ENCODE measurements at places on chromosomes 13 and 19.
A peak's percentile ranks its signal among the peaks of the same experiment; 100 is the strongest.

DNA sequence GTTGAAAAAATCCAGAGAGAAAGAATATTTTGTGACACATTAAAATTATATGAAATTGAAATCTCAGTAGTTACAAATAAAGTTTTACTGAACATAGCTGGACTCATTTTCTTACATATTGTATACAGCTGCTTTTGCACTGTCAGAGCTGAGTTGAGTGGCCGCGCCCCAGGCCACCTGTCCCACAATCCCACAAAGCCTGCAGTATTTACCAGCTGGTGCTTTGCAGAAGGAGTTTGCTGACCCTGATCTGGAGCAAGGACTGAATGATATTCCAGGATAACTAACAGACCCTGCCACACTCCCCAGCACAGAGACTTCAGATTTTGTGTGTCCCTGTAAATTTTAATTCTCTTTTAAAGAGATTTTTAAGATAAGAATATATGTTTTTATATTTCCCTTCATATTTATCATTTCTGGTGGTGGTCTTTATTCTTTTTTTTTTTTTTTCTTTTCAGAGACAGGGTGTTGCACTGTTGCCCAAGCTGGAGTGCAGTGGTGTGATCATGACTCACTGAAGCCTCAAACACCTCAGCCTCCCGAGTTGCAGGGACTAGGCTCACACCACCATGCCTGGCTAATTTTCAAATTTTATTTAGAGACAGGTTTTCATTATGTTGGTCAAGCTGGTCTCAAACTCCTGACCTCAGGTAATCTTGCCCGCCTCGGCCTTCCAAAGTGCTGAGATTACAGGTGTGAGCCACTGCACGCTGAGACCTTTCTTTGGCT lies 48.5 kb downstream of the TDRD12 start:
- DNase-seq = no peak

DNA sequence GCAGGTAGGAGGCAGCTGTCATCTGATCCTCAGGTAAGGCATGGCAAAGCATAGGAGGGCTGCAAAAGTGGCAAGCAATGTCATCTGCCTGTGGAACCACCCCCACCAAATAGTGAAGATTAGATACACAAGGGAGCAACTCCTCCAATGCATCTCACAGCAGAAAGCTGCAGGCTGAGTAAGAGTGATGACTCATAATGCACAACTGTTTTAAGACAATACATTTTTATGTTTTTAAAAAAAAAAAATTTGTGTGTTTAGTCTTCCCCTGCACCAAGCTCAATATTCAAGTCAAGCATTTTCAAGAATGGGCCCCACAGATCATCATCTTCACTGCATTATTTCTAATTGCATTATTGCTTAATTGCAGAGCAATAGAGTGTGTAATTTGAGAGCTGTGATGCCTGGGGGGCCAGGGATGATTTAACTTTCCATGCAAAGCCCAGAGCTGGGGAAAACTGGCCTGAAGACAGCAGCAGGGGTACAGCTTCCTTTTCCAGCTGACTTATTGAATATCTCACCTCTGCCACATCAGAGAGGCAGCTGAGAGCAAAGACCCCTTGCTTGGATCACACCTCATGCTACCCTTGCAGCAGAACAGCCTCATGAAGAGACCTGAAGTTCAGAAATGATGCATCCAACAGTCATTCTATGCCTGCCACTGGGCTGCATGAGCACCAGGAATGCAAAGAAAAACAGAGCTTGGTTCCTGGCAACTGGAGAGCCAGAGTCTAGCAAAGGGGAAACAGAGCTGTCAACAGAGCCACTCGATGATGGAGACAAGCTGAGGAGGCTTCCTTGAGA lies 22.7 kb upstream of the POP4 start:
- peak; percentile 17 for DNase-seq

DNA sequence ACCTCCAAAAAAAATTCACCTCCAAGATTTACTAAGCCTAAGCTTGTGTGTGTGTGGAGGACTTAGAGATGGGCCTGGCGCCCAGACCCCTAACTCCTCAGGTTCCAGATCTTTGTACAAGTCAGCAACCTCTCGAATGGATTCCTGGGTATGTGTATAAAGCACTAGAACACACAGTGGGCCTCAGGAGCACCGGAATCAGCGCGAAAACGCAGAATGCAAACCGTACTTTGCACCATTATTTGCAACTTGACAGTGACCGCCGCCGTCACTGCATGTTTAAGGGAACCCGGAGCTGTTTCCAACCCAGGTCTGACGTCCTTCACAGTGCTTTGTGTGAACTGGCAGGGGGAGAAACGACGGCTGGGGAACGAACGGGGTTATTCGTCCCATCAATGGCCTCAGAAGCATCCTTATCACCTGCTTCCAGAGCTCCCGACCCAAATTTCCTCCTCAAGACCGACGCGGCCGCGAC lies 688 bp downstream of the ZNF606 start:
- DNase-seq = no peak

- DNase-seq = no peak
These were observed 1.3 kb downstream of the NAT14 start for GRCh38 chr19:55486043-55486970.

DNA sequence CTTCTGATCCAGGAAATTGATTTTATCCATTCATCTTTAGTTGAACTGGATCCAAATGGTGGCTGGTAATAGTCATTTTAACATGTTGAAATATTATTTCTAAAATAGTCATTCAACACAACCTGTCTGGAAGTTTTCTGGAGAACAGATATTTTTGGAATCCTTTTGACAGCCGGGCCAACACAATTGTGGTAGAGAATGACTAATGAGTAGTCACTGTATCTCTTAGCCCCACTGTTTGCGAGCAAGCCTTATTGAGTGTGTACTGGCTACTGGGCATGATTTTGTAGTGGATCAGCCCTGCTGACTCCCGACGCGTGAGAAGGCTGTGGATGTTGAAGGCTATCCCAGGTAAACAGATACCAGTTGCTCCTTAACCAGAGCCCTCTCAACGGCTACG lies 383.4 kb downstream of the ZNF536 start:
- DNase-seq = no peak

GRCh38 chr19:49676136-49676783 lies 811 bp upstream of the PRMT1 start:
- DNase-seq = no peak

DNA sequence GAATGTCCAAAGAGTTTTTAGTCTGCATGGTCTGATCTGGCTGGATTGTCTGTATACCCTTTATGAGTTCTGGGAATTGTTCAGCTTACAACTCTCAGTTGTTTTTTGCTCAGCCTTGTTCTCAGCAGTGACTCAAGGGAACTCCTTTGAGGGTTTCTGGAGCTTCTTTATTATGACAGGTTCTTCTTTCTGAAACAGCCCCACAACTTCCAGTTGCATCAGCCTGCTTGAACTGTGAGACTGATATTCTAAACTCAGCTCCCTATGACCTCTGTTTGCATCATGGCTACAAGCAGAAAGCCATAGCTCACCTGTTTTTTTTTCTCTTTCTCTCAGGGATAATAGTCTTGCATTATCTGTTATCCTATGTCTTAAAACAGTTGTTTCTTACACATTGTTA lies 85.0 kb downstream of the TDRD3 start:
- peak; percentile 5 for DNase-seq

GRCh38 chr13:51715613-51716012 lies 88.3 kb downstream of the DHRS12 start:
- no peak for DNase-seq

DNA sequence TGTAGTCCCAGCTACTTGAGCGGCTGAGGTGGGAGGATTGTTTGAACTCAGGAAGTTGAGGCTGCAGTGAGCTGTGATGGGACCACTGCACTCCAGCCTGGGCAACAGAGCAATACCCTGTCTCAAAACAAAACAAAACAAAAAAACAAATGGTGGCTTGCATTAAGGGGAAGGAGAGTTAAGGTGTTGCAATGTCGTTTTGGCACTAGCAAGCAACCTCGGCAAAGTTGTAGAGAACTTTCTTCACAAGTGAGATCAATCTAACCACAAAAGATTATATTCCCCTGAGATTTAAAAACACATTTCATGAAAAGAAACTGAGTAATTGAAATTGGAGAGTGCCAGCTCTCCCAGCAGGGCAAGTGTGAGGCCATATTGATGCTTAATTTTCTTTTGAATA lies 153.7 kb downstream of the KLF5 start:
- no peak for DNase-seq

GRCh38 chr13:84431646-84432045 lies 549.4 kb upstream of the SLITRK1 start:
- peak; percentile 24 for DNase-seq

DNA sequence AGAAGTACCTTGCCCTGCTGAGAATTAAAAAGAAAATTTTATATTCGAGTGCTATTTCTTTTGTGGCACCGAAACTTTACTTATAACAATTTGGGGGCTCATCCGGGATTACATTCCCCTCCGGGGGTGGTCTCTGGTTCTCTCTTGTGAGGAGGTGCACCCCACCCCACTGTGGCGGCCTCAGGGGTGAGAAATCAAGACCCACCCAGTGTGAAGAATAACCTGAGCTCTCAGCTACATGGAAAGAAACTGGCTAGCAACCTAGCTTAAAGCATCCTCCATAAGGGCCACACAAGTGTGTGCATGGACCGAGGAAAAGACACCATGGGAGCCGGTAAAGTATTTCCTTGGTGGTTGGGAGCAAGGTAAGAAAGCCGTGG lies 50.9 kb upstream of the ANKRD10 start:
- DNase-seq = no peak

GRCh38 chr13:51704399-51705313 lies 99.3 kb downstream of the DHRS12 start:
- no peak for DNase-seq

GRCh38 chr13:89930861-89931260 lies 1416.6 kb upstream of the MIR17HG start:
- no peak for DNase-seq

DNA sequence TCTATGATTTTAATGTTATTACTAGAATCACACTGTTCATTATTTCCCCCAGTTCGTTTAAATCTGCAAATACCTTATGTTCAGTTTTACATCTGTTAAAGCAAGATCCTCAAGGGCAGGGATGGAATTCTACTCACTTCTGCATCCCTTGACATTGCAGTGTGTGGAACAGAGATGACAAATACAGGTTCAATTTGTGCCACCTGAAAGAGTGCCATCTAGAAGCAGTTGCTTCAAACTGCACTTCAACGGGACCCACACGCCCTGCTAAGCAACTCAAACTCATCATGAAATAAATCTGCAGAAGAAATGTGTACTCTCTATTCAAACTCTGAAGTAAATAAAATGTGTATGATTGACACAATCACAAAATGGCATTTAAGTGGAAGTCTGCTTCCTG lies 44.5 kb downstream of the RUBCNL start:
- DNase-seq = no peak

- DNase-seq = no peak
These were observed 9.6 kb downstream of the CHERP start for GRCh38 chr19:16532440-16533234.

GRCh38 chr13:103935117-103935516 lies 868.9 kb upstream of the SLC10A2 start:
- DNase-seq = no peak

GRCh38 chr13:49607761-49608160 lies 20.5 kb upstream of the ARL11 start:
- no peak for DNase-seq

DNA sequence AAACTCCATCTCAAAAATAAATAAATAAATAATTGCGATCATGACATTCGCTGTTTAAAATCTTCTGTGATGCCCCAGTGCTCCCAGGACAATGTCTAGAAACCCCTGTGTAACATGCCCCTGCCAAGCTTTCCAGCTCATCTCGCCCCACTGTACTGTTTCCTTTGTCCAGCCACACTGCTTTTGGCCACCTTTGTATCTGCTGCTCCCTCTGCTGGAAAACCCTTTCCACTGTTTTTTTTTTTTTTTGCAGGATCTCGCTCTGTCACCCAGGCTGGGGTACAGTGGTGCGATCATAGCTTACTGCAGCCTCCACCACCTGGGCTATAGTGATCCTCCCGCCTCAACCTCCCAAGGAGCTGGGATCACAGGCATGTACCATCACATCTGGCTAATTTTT lies 7.5 kb downstream of the PLAUR start:
- no peak for DNase-seq

DNA sequence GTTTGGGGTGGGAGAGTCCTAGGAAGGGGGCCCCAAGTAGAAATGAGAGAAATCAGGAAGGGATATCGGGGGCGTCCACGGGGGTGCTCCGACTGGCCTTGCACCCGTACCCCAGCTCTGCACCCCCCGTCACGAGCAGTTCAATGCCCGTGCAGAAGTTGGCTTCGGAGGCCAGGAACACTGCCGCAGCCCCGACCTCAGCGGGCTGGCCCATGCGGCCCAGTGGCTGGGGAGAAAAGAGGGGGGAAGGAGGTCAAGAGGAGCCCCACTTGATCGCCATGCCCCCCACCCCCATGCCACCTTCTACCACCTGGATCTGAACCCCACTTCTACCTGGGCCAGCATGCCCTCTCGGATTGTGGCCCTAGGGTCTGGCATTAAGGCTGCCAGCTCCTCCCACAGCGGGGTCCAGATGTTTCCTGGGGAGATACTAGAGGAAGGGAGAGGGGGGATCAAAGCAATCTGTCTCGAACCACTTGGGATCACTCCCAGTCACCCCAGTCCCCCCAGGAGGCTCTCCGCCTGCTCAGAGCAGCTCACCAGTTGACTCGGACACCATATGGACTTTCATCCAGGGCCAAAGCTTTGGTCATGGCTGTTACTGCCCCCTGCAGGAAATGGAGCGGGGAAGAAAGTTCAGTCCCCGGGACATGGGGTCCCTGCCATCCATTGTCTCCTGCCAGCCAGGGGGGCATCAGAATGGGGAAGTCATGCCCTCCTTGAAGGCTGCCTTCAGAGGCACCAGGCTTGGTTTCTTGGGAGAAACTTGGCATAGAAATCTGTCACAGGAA lies 2.5 kb upstream of the BCAT2 start:
- no peak for DNase-seq

- DNase-seq = no peak
These were observed at the start of gene LILRB4 for GRCh38 chr19:54662730-54663129. TSS of gene LILRB4 (plus strand) at chr19:54662985. CDS start at chr19:54663034, 49 bp downstream.

- no peak for DNase-seq
These were observed 6.7 kb upstream of the PLIN4 start for GRCh38 chr19:4524808-4525562.

- DNase-seq = no peak
These were observed 54.0 kb upstream of the DOCK9 start for GRCh38 chr13:99031832-99032231.

- no peak for DNase-seq
These were observed 515 bp upstream of the ZNF324B start for GRCh38 chr19:58450856-58451357.

GRCh38 chr13:40384976-40385857 lies 281.2 kb downstream of the FOXO1 start:
- no peak for DNase-seq
